ENCODE measurements at places on chromosomes 1 and 21.

- no peak for DNase-seq
Measured at GRCh38 chr1:1021920-1022259, 2.0 kb downstream of the AGRN start.

DNA sequence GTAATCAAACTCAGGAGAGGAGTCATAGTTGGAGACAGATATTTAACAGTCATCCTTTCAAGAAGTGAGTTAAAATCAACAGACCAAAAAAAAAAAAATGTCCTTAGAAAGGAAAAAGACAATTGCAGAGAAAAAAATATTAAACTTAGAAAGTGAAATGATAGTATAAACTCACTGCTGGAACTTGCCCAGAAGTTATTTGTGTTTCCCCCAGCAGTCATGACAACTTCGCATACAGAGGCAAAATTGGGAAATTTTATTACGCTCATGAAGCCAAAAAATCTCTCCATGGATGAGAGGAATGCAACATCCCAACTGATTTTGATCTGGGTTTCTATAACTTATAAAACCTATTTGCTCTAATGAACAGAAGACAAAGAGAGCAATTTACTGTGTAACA, 198.2 kb downstream of the LRRC7 start:
- DNase-seq, result no peak

- DNase-seq, result no peak
Measured at GRCh38 chr1:186754542-186755145, 74.1 kb upstream of the PLA2G4A start.

DNA sequence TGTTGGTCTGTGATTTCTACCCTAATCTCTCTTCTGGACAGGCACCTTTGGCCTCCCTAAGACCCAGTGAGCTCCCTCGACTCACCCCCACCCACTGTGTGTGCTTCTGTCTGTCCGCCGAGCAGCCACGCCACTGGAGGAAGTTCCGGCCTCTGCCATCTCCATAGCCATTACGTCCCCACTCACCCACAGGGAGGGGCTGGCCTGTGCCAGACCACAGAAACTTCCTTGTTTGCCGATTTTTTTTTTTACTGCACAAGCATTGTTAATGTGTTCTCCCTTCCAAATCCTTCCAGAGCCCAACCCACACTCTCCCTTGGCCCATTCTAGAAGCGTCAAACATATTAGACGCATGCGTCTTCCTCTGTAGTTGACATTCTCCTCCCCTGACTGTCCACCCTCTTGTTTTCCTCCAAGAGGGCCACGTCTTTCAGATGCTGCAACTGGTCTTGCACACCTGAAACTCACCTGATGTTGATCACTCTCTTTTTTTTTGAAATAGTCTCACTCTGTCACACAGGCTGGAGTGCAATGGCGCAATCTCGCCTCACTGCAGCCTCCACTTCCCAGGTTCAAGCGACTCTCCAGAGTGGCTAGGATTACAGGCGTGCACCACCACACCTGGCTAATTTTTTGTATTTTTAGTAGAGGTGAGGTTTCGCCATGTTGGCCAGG, 72.3 kb downstream of the EVA1C start:
- peak; percentile 85 for DNase-seq

DNA sequence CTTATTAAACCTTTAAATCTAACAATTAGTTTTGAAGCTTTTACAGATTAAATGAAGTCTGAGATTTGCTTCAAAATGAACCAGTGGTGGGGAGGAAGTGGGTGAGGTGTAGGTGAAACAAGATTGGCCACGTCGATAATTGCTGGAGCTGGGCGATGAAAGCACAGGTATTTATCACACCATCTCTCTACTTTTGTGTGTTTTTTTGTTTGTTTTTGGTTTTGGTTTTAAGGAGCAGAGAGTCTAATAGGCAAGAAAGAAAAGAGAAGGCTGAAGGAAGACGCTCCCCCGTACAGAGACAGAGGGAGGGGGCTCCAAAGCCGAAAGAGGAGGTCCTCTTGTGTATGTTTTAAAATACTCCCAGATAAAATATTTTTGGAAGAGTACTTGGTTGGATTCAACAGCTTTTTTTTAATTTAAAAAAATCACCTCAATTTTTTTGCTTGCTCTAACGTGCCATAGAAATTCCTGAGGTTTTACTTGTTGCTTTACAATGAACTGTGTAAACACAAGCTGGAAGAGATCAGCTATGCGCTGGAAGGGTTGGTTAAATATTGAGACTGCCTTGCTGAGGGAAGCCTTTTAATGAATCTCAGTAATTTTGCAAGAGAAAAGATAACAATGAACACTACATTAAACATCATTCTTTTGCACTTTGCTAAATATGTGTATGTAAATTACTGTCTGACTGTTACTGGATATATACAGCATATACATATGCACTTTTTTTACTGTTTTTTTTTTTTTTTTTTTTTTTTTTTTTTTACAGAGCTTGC, 6.7 kb upstream of the LGALS8 start:
- no peak for DNase-seq

GRCh38 chr1:3130268-3130667, 61.3 kb downstream of the PRDM16 start:
- no peak for DNase-seq

DNA sequence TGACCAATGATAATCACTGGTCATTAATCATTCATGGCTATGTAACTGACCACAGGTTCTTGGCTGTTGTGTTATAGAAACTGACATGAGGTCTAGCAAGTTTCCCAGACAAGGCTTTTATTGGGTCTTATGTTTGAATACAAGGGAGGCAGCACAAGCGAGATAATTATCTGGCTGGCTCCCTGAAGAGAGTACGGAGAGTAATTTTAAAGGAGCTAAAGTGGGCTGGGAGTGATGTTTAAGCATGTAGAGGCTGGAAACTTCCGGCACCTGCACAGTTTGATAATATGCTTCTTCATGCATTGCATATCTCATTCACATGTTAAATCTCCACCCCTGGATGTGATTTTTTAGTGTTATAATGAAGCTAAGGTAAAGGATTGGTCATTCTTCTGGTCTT, 116.2 kb upstream of the KCNK1 start:
- DNase-seq, result no peak

- no peak for DNase-seq
Measured at GRCh38 chr1:167752219-167752985, 30.6 kb downstream of the MPZL1 start.

- DNase-seq, result peak; percentile 2
Measured at GRCh38 chr1:209513226-209513625, 70.3 kb upstream of the CAMK1G start.

DNA sequence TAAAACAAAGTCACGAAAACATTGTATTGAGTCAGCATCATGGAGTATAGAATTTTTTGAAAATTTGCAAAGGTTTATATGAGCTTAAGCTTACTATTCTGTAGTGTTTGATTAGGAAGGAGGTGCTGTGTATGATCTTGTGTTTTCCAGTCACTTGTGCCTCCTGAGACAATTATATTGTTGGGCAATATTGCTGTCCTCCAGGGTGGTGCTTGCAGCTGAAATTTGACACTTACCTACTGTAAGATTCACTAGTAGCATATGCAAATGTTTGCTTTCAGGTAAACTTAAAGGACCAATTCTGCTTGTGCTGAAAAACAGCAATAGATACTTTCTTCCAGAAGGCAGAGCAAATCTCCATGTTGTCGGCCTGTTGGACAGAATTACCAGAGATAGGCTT, 268.0 kb downstream of the TGFB2 start:
- no peak for DNase-seq

DNA sequence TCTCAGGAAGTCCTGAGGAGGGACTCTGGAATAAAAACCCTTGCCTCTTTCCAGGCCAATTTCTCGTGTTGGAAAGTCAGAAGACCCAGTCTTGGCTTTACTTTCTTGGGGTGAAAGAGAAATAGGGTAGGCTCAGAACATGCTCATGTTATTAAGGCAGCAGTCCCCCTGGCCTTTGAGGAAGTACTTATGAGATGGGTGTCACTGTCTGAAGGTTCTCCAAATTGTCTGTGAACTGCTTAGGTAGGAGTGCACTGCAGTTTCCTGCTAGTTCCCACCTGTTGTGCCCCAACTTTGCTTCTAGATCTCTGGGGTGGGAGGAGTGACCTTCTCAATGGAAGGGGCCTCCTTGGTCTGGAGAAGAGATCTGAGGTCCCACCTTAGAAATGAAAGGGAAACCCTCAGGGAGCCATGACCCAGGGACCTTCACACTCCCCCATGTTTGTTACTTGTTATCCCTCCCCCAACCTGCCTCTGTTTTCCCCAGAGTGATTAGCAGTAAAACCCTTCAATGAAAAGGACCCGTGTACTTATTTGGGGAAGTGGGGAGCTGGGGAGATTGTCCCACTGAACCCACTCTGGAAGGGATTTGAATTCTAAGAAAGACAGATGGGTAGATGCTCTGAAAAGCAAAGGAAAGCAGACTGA, 5.7 kb downstream of the ZNF691 start:
- DNase-seq, result no peak

Measured in globus pallidus (tissue), 1 donor.